Fibroblast of upper back skin (primary cell): ENCODE measurements at places on chromosomes 13 and 19.
A peak's percentile ranks its signal among the peaks of the same experiment; 100 is the strongest.

DNA sequence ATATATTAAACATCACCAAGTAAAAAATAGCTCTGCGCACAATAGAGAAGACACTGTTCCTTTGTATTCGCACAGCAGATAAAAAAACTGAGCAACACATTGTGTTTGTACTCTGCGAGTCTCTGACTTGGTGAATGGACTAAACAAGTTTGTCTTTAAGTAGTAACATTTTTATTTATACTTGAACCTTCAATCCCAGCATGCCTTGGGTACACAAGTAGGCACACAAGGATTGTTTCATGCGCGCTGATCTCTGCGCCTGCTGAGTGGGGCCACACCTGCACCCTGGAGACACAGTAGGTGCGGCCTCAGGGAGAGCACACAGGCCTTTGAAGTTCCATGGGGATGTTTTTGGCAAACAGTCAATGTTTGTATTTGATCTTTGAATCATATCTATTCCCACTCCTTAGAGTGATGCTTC is 318.9 kb downstream of the MYO16 start:
- no peak for DNase-seq

DNA sequence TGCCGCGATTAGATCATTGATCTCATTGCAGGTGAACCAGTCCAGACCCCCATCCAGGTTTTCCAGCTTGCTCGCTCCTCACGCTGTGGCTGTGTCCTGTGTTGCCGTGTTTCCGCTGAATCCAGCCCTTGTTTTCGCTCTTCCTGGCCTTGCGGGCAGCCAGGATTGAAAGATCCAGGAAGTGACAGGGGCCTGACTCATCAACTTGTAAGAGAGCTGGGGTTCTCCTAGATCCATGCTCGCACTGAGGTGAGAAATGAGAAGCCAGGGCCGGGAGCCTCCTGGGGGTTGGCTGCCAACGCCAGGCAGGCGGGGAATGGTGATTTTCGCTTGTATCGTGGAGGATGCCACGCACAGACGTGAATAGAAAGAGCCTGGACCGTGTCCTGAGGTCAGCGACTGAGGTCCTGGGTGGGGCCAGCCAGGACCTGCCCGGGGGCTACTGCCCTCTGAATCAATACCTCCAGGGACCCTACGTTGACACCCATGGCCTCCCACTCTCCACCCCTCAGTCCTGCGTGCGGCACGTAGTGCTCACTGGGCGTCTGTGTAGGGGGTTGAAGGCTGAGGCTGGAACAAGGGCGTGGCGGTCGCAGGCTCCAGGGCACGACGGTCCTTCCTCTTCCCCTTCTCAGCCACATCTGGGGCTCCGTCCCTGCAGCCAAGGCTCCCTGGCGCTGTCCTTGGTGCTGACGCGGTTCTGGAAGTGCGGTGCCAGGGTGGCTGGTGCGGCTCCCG is 7.3 kb upstream of the PTPRH start:
- peak; percentile 99 for DNase-seq

- DNase-seq = no peak
Measured at GRCh38 chr19:42276821-42277220, 7.8 kb downstream of the CIC start.

GRCh38 chr19:39196320-39196719 is 444 bp upstream of the NCCRP1 start:
- DNase-seq = no peak

DNA sequence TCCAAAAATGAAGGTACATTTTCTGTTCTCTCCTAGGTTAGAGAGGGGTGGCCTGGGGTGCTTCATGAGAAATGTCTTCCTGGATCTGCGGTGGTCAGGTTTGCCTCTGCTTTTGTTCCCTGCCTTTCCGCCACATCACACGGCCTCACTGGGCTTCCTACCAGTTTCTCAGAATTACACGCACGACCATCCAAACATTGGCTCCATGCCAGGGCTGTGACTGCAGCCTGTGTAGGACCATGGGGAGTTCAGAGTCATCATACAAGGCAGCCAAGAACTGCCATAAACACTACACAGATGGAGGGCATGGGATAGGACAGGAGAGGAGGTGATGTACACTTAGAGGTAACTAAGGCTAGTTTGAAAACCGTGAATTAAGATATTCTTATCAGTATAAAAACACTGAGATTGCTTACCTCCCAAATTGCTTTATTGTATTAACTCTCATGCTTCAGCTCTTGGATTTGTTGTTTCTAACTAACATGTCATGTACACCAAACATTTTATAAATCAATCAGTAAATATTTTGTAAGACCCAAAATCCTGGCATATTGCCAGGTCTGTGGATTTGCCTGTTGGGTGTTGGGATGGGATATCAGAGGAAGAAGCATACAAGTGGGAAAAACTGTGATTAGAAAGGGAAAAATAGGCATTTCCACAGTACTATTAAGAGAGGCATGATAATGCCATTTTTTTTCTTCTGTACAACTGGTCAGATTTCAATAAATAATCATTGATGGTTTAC is 45.2 kb downstream of the CDADC1 start:
- peak; percentile 59 for DNase-seq

DNA sequence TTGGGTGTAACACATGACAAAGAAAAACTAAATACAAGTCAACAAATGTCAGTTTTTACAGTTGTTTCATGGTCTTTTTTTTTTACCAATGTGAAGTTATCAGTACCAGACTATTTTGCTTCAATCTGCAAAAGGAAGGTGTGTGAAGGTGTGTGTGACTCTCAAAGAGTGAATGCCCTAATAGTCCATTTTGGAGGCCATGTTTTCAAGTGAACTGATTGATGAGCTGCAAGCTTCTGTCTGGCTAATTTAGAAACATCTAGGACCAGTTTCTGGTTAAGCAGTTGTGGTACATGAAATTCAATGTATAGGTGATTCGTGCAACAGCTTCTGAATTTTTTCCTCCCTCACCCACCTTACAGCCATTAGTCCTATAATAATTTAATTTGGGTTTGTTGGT is 16.1 kb downstream of the KLF5 start:
- no peak for DNase-seq

- DNase-seq = no peak
Measured at GRCh38 chr13:70173598-70173959, 65.3 kb upstream of the KLHL1 start.

DNA sequence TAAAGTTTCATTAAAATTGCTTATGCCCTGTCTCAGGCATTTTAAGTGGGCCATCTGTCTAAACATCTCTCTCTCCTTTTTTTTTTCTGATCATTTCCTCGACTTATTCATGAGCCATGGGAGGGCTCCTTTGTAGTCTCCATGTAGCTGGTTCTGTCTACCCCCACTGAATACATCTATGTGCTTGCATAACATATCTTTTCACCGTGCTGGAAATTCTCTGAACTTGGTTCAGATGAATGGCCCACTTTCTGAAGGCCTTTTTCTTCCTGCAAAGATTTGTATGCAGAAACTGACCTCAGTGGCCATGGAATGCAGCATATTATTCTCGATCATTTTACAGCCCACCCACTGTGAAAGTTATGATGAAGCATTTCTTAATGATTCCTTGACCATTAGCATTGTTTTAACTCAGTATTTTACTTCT is 225.3 kb downstream of the GGACT start:
- peak; percentile 84 for DNase-seq

DNA sequence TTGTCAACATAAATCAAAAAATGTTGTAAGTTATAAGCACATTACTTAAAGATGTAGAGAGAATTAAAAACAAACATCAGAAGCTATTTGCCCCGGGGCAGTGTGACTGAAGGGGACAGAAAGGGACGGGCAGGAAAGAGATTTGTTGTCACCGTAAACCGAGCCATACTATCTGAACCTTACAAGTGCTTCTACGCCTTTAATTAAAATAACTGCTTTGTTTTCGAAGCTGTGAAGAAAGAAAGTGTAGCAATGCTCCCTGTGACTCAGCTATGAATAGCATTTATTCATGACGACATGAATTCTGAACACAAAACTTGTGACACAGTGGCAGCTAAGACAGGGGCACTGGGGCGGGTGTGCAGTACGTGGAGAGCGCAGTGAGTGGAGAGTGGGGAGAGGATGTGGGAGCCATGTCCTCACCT is 30.0 kb downstream of the ZNF787 start:
- DNase-seq = no peak
